ENCODE measurements at places on chromosomes 2 and 18. TPM values are rescaled to one million over a fixed set of nuclear protein-coding genes. Genes with fewer than 3 reads are reported as not detected.

GRCh38 chr2:133586978-133587377 is 18.7 kb upstream of the NCKAP5 start:
- H3K4me1 ChIP-seq = peaks cover 6% of the 10 kb centered on the region
- no peak overlapping the region for H3K4me3 ChIP-seq
- no peaks in the 10 kb centered on the region for H3K36me3 ChIP-seq
- no peak for DNase-seq
- no peaks in the 10 kb centered on the region for H3K27me3 ChIP-seq

DNA sequence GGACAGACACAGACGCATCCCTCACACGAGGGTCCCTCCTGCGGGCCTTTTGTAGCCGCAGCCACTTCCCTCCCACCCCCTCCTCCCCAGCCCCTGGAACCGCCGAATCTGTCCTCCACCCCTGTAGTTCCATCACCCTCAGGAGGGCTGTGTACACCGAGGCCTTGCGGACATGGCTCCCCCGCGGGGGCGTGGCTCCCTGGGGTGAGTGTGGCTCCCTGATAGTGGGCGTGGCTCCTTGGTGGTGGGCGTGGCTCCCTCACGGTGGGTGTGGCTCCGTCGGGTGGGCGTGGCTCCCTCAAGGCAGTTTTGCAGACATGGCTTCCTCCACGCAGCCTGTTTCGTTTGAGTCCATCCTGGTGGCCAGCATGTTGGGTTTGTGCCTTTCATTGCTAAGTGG is 420.7 kb upstream of the SALL3 start:
- no peaks in the 10 kb centered on the region for H3K27me3 ChIP-seq
- H3K4me1 ChIP-seq = no peaks in the 10 kb centered on the region
- no peak overlapping the region for H3K27ac ChIP-seq
- H3K4me3 ChIP-seq = no peak overlapping the region
- H3K36me3 ChIP-seq = no peaks in the 10 kb centered on the region
- DNase-seq = peak; percentile 86

GRCh38 chr2:197045115-197045514 is 118.6 kb upstream of the PGAP1 start:
- H3K4me3 ChIP-seq = no peak overlapping the region
- H3K4me1 ChIP-seq = no peaks in the 10 kb centered on the region
- H3K27ac ChIP-seq = no peak overlapping the region
- no peaks in the 10 kb centered on the region for H3K27me3 ChIP-seq
- H3K36me3 ChIP-seq = no peaks in the 10 kb centered on the region

DNA sequence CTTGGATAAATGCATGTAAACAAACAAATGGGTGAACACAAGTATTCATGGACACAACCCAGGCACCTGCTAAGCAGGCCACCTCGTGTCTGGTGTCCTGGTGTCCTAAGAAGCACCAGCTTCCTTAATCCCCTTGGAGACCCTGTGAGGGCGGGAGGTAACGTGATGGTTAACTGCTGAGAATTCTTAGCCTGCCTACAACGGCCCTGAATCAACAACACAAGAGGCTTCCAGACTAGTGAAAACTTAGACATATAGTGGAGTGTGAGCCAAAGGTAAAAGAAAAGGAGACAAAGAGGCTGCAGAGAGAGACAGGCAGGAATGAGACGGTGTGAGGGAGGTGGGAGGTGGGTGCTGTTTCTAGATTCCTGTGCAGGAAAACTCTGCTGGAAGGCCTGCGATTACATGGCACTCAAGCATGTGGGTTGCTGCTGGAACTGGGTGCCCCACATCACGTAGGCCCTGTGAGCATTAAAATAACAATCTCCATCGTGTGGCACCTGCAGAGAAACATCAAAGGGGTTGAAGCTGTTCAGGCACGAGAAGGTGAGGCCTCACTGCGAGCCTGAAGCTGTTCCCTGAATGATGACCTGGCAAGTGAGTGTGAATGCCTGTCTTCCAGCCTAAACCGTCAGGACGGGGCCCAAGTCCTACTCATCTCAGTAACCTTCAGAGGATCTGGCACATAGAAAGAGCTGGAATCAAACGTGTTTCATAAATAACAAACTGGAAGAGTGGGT is 64.2 kb downstream of the RPL37A start:
- no peak for DNase-seq
- H3K36me3 ChIP-seq = no peaks in the 10 kb centered on the region
- H3K27me3 ChIP-seq = no peaks in the 10 kb centered on the region
- H3K4me1 ChIP-seq = peaks cover 56% of the 10 kb centered on the region

DNA sequence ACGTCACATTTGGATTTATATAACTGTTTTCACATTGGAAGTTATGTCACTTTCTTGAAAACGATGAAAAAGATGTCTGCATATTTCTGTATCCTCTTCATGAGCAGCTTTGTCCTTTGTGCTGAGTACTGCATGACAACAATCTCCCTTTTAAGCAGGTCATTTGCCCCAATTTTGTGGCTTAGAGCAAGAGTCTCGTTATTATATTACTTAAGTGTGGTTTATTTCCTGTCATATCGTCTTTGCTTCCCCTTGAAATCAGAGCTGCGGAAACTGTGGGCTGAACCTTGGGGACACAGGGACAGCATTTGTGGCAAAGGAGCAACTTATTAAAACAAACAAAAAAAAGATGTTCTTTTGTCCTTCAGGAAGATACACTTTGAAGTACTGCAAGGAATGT is 254.0 kb upstream of the DSEL start:
- H3K27me3 ChIP-seq = no peaks in the 10 kb centered on the region
- H3K4me1 ChIP-seq = no peaks in the 10 kb centered on the region
- H3K27ac ChIP-seq = no peak overlapping the region
- no peak overlapping the region for H3K4me3 ChIP-seq
- DNase-seq = no peak
- no peaks in the 10 kb centered on the region for H3K36me3 ChIP-seq

Gene DSC1
- total RNA-seq = not detected

DNA sequence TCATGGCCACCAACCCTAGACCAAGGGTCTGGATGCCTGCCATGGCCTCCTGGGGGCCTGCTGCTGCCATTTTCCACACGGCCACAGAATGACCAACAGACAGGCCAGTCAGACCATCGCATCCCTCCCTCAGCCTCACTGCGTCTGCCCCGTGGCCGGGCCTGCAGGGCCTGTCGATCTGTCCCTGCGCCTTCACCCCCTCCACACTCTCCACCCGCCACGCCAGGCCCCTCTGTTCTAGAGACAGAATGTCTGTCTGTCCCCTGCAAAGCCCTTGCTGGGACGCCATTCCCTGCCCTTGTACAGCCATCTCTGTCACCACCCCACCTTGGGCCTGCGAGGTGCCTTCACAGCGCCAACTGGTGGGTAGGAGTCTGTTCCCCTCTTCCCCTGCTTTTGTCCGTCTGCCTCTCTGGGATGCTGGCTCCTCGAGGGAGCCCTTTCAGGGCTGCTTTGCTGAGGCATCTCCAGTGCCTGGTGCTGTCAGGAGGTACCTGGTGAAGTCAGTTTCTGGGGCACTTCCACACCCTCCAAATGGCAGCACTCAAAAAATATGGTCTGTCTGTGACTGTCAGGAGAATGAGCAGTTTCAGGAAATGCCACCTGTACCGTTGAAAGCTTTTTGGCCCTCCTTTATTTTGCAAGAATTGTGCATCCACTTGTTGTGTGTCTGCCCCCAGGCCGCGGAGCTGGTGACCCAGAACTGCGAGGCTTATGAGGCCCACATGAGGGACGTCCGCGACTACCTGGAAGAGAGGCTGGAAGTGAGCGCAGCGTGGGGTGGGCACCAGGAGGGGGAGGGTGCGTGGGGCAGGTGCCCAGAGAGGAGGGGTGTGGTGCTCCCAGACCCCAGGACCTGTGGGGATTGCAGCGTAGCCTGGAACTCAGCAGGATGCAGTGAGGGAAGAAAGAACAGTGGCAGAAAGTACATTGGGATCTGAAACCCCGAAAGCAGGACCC is 6.7 kb upstream of the ESPNL start:
- peaks cover 9% of the 10 kb centered on the region for H3K36me3 ChIP-seq
- peak; percentile 88 for DNase-seq
- H3K4me3 ChIP-seq = no peak overlapping the region
- no peak overlapping the region for H3K27ac ChIP-seq
- H3K4me1 ChIP-seq = no peaks in the 10 kb centered on the region
- no peaks in the 10 kb centered on the region for H3K27me3 ChIP-seq

Gene GPR17
- total RNA-seq = 0.40 TPM

GRCh38 chr2:13522917-13523821 is 806.4 kb downstream of the TRIB2 start:
- no peaks in the 10 kb centered on the region for H3K36me3 ChIP-seq
- DNase-seq = no peak
- H3K27me3 ChIP-seq = no peaks in the 10 kb centered on the region
- no peak overlapping the region for H3K4me3 ChIP-seq
- H3K27ac ChIP-seq = no peak overlapping the region

Gene SCYGR4
- not detected for total RNA-seq

Gene ELOA2
- total RNA-seq = not detected

Gene AFF3
- 48.5 TPM for total RNA-seq

Gene ZNF142
- 27.3 TPM for total RNA-seq

DNA sequence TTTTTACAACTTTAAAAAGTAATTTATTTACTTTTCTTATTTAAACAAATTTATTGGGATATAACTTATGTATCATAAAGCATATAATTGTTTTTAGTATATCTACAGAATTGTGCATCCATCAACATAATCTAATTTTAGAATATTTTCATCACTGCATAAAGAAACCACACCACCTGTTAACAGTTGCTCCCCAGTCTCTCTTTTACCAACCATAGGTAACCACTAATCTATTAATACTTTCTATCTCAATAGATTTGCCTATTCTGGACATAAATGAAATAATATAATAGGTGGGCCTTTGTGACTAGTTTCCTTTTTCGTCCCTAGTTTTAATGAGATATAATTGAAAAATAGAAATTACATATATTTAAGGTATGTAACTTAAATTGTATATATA is 90.6 kb downstream of the ADAM23 start:
- DNase-seq = no peak
- no peaks in the 10 kb centered on the region for H3K4me1 ChIP-seq
- H3K27ac ChIP-seq = no peak overlapping the region
- H3K36me3 ChIP-seq = no peaks in the 10 kb centered on the region
- no peak overlapping the region for H3K4me3 ChIP-seq

GRCh38 chr2:162210385-162210784 is 32.9 kb downstream of the FAP start:
- no peak overlapping the region for H3K4me3 ChIP-seq
- H3K27ac ChIP-seq = no peak overlapping the region
- H3K27me3 ChIP-seq = no peaks in the 10 kb centered on the region
- H3K4me1 ChIP-seq = peaks cover 21% of the 10 kb centered on the region

DNA sequence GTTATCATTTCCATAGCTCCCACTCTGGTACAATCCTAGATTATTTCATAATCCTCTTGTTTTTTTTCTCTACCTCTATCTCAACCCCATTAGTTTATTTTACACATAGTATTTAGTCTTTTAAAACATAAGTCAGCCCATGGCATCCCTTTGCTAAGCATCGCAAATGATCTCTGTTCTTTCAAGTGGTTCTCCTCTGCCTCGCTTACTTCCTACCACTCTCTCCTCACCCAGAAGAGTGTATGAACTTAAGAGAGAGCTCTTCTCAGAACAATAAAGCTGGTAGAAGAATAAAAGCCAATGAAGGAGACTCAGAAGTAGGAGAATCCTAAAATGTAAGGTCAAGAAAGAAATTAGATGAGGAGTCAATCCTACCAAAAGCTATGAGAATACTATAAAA is 12.2 kb upstream of the ITPRID2 start:
- H3K27ac ChIP-seq = no peak overlapping the region
- no peak for DNase-seq
- no peaks in the 10 kb centered on the region for H3K27me3 ChIP-seq
- H3K36me3 ChIP-seq = no peaks in the 10 kb centered on the region
- H3K4me1 ChIP-seq = no peaks in the 10 kb centered on the region
- no peak overlapping the region for H3K4me3 ChIP-seq

- no peak overlapping the region for H3K4me3 ChIP-seq
- H3K27ac ChIP-seq = no peak overlapping the region
- H3K27me3 ChIP-seq = no peaks in the 10 kb centered on the region
- peaks cover 32% of the 10 kb centered on the region for H3K4me1 ChIP-seq
- DNase-seq = no peak
- peaks cover 15% of the 10 kb centered on the region for H3K36me3 ChIP-seq
Observed at GRCh38 chr2:69931832-69932595, 17.1 kb downstream of the MXD1 start.

Gene TGFA
- total RNA-seq = 0.46 TPM

Gene ARHGAP25
- 5.1 TPM for total RNA-seq

GRCh38 chr18:23945416-23946079 is 69.0 kb upstream of the TTC39C start:
- peak overlapping the region; percentile 74 for H3K27ac ChIP-seq
- no peaks in the 10 kb centered on the region for H3K36me3 ChIP-seq
- H3K4me1 ChIP-seq = peaks cover 11% of the 10 kb centered on the region
- no peak for DNase-seq
- H3K27me3 ChIP-seq = no peaks in the 10 kb centered on the region

DNA sequence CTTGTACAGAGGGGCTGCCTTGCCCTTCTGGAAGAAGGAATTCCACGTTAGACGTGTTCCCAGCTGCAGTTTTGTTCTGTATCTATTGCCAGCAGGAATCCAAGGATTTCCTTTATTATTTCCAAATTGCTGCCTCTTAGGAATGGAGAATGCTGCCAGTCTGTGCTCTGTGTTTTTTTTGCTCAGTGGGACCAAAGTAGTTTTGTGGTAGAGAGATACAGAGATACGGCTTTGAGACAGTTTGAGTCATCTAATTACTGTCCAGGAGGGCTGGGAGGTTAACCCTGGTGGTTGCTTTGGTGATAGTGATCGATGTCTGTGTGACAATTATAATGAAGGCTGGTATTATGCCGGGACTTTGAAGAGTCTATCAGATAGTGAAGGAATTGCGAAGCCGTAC is 26.3 kb downstream of the ASAP2 start:
- H3K4me1 ChIP-seq = peaks cover 95% of the 10 kb centered on the region
- H3K36me3 ChIP-seq = no peaks in the 10 kb centered on the region
- no peak overlapping the region for H3K27ac ChIP-seq
- H3K4me3 ChIP-seq = no peak overlapping the region
- H3K27me3 ChIP-seq = no peaks in the 10 kb centered on the region

DNA sequence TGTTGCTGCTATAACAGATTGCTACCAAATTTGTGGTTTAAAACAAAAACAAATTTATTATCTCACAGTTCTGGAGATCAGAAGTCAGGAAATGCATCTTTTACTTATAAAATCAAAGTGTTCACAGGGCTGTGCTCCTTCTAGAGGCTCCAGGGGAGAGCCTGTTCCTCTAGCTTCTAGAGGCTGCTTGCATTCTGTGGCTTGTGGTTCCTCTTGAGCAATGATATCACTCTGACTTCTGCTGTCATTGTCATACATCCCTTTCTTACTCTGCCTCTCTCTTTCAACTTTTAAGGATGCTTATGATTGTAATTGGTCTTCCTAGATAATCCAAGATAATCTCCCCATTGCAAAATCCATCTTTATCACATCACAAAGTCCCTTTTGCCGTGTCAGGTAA is 6.1 kb upstream of the DCC start:
- no peak overlapping the region for H3K4me3 ChIP-seq
- no peaks in the 10 kb centered on the region for H3K27me3 ChIP-seq
- H3K27ac ChIP-seq = no peak overlapping the region
- DNase-seq = no peak

GRCh38 chr2:237262838-237263771 is 150.9 kb downstream of the COL6A3 start:
- peaks cover 18% of the 10 kb centered on the region for H3K4me1 ChIP-seq
- H3K27me3 ChIP-seq = no peaks in the 10 kb centered on the region
- H3K4me3 ChIP-seq = no peak overlapping the region
- no peak for DNase-seq

Gene SATB2
- total RNA-seq = 6.6 TPM

Gene IL1RL2
- 0.66 TPM for total RNA-seq

Measured in esophagus muscularis mucosa (tissue), 4 donors.